ENCODE measurements at places on chromosomes 13 and 19. TPM values are rescaled to one million over a fixed set of nuclear protein-coding genes. Genes with fewer than 3 reads are reported as not detected.
A peak's percentile ranks its signal among the peaks of the same experiment; 100 is the strongest.

- no peak for DNase-seq
Observed at GRCh38 chr19:39942366-39942730, 7.9 kb upstream of the FCGBP start.

- no peak for DNase-seq
Observed at GRCh38 chr13:109200556-109200955, 571.1 kb downstream of the MYO16 start.

- no peak for DNase-seq
Observed at GRCh38 chr19:14611051-14611450, 28.2 kb downstream of the CLEC17A start.

PBX4 gene
- total RNA-seq: 0.53 TPM

GEMIN7 gene
- 23.2 TPM for total RNA-seq

GRCh38 chr19:31177246-31177645 is 172.0 kb downstream of the TSHZ3 start:
- no peak for DNase-seq

- peak; percentile 17 for DNase-seq
Observed at GRCh38 chr13:109465148-109465547, 321.2 kb downstream of the IRS2 start.

DNA sequence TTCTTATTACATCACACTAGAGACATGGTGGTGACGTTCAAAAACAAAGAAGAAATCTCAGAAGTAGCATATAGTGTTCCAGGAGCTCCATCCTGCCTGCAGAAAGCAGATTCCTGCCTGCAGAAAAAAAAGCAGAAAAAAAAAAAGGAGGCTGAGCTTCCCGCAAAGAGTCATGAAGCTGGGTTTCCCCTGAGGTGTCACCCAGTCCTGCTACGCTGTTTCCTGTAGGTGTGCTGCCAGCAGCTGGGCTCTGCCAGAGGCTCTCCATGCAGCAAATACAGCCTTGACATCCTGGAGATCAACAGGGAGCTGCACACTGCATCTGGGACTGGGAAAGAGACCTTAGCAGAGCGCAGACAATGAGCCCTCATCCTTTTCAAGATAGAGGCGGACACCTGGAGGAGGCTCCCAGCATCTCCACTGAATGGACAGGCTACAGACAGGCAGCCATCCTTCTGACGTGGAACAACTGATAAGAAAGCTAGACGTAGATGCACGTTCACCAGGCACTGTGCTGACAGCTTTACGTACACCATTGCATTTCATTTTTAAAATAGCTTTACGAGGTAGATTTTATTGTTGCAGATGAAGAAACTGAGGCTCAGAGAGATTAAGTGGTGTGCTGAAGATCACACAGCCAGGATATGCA is 350.9 kb downstream of the FOXO1 start:
- DNase-seq: peak; percentile 74
